Immature natural killer cell (primary cell): ENCODE measurements at places on chromosomes 12 and 14. TPM values are rescaled to one million over a fixed set of nuclear protein-coding genes. Genes with fewer than 3 reads are reported as not detected.

The KRT79 gene
- not detected for polyA plus RNA-seq

The PTCSC3 gene
- polyA plus RNA-seq = not detected

The GPX2 gene
- not detected for polyA plus RNA-seq

The OTOGL gene
- polyA plus RNA-seq = not detected

The SLCO1C1 gene
- not detected for polyA plus RNA-seq

The OTX2 gene
- not detected for polyA plus RNA-seq

The ESPL1 gene
- polyA plus RNA-seq = 0.53 TPM

The KERA gene
- polyA plus RNA-seq = not detected

The PAX9 gene
- not detected for polyA plus RNA-seq

The KRT83 gene
- polyA plus RNA-seq = not detected

The BHLHE41 gene
- not detected for polyA plus RNA-seq
